ENCODE measurements at places on chromosomes 5 and 9.
A peak's percentile ranks its signal among the peaks of the same experiment; 100 is the strongest.

GRCh38 chr5:168159425-168159824 is 132.0 kb upstream of the WWC1 start:
- no peak for DNase-seq

DNA sequence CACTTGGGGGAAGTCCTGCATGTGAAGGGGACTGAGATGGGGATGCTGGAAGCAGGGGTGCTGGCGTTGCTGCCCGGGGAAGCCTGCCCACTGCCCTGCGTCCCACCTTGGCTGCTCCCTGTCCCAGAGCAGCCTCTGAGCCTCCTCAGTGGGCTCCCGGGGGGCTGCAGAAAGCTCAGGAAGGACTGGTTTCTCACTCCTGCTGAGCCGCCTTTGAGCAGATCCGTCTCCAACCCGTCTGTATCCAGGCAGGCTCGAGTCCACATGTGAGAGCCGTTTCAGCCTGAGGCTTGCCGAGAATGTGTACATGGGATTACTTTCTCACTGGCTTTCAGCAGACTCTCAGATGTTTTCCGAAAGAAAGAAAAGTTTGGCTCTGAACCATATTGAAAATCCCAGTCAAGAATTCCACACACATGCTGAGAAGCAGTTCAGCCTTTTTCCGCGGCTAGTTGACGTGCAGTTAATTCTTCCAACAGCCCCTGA is 95.3 kb upstream of the COL5A1 start:
- DNase-seq, result peak; percentile 73

DNA sequence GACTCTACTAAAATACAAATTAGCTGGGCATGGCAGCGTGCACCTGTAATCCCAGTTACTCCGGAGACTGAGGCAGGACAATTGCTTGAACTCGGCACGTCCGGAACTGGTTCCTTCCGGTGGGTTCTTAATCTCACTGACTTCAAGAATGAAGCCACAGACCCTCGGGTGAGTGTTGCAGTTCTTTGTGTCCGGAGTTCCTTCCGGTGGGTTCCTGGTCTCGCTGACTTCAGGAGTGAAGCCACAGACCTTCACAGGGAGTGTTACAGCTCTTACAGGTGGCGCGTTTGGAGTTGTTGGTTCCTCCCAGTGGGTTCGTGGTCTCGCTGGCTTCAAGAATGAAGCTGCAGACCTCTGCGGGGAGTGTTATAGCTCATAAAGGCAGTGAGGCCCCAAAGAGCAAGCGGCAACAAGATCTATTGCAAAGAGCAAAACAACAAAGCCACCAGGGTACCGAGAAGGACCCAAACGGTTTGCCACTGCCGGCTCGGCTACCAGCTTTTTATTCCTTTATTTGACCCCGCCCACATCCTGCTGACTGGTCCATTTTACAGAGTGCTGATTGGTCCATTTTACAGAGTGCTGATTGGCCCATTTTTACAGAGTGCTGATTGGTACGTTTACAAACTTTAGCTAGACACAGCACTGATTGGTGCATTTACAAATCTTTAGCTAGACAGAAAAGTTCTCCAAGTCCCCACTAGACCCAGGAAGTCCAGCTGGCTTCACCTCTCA is 28.6 kb upstream of the SLC6A19 start:
- DNase-seq, result no peak

GRCh38 chr5:68873198-68873597 is 220.6 kb upstream of the SLC30A5 start:
- DNase-seq, result no peak

DNA sequence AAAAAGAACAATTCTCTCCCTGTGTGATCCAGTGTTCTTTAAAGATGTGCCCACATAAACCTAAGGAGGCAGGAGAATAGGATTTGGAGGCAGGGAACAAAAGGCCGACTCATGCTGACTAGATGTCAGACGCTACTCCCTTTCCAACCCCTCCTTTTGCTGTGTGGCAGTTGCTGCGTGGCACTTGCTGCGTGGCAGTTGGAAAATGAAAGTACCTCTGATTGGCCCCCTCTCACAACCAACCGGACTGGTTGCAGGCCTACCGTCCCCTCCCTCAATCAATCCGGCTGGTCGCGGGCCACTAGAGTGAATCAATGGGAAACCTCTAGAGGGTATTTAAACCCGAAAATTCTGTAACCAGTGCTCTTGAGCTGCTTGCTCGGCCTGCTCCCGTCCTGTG is 551.0 kb downstream of the KIF4B start:
- no peak for DNase-seq

DNA sequence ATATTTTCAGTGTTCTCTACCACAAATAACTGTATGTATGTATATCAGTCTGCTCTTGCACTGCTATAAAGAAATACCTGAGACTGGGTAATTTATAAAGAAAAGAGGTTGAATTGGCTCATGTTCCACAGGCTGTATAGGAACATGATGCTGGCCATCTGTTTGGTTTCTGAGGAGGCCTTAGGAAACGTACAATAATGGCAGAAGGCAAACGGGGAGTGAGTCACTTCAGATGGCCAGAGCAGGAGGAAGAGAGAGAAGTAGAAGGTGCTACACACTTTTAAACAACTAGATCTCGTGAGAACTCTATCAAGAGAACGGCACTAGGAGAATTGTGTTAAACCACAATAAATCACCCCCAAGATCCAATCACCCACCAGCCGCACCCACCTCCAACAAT is 121.7 kb downstream of the ADAMTS6 start:
- DNase-seq, result peak; percentile 38

GRCh38 chr9:86454701-86455615 is 100.7 kb upstream of the TUT7 start:
- peak; percentile 14 for DNase-seq

GRCh38 chr9:121862371-121863332 is 211.2 kb downstream of the DAB2IP start:
- no peak for DNase-seq

DNA sequence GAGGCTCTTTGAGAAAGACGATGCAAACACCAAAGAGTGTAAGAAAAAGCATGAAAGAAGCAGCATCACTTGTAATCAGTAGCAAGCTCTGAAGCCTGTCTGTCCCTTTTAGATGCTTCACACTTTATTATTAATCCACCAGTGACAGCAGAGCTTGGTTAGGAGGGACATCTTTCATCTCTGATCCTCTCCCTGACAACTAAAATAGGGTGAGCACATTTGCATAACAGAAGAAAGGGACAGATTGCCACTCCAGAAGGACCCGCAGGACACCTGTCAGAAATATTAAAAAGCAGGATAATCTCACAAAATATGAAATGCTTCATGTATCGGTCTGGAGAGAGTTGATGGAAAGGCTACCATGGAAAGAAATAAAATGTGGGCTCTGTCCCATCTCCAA is 71.4 kb upstream of the MAP1B start:
- no peak for DNase-seq

DNA sequence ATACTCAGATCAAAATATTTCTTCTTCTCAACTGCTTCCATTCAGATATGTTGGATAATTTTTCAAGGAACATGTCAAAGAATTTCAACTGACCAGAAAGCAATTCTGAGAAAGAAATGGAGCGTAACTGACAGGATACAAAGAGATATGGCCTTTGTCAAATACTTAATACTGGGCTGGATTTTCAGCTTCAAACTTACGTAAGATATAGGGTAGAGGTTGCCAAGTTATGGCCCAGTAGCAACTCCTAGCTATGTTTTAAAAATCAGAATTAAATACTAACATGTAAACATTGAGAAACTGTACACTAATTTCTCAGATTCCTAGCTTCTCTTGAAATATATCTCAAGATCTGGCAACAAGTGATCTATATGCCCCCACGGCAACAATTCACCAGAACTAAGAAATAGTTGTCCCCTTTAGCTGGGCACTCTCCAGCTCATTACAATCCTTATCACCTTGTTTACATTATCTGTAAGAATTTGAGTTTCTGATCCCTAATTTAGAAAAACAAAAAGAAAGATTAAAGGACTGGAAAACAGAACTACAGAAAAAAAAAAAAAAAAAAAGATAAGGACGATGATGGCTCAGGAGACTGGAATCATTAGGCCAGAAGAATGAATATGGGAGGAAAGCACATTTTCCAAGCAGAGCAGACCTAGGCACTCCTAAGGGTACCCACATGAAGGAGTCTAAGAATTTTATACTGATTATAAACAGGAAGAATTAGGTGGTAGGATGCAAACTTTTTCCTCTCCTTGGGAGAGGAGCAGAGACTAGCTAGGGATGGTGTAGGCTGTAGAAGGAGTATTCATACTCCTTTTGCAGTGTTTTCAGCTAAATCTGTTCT is 23.0 kb downstream of the INIP start:
- peak; percentile 10 for DNase-seq

DNA sequence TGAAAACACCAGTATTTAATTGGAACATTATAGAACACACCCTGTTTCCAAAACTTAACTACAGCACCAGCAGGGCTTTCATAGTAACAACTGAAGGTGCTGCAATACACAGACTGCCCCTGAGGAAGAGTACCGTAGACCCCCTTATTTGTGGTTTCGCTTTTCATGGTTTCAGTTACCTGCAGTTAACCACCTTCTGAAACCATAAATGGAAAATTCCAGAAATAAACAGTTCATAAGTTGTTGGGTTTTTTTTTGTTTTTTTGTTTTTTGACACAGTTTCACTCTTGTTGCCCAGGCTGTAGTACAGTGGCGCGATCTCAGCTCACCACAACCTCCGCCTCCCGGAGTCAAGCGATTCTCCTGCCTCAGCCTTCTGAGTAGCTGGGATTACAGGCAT is 9.5 kb upstream of the GLDC start:
- DNase-seq, result no peak

DNA sequence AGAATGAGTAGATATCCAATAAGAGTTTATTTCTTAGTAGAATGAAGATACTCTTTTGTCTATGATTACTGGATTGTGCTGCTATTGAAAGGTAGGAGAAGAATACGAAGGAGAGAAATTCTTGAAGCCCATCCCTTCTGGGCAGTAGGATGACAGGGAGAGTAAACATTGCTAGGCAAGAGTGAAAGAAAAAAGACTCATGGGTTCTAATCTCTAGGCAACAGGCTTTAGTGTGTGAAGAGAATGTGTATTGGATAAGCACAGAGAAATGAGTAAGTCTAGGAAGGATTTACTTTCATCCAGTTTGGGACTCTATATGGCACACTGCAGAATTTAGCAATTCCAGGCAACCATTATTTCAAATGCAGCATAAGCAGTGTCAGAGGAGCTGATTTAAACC is 216.0 kb downstream of the GABRG2 start:
- DNase-seq, result no peak

GRCh38 chr5:16618138-16618897 is 1.5 kb upstream of the RETREG1 start:
- no peak for DNase-seq

GRCh38 chr5:146419696-146420095 is 27.4 kb upstream of the TCERG1 start:
- no peak for DNase-seq

GRCh38 chr5:60512117-60512516 is 187.8 kb downstream of the DEPDC1B start:
- DNase-seq, result no peak

GRCh38 chr5:45189481-45189880 is 380.7 kb downstream of the MRPS30 start:
- no peak for DNase-seq

- DNase-seq, result peak; percentile 39
Observed at GRCh38 chr9:71909887-71910649, 925 bp downstream of the ABHD17B start.

GRCh38 chr5:176162198-176162597 is 76.0 kb upstream of the SIMC1 start:
- DNase-seq, result no peak

DNA sequence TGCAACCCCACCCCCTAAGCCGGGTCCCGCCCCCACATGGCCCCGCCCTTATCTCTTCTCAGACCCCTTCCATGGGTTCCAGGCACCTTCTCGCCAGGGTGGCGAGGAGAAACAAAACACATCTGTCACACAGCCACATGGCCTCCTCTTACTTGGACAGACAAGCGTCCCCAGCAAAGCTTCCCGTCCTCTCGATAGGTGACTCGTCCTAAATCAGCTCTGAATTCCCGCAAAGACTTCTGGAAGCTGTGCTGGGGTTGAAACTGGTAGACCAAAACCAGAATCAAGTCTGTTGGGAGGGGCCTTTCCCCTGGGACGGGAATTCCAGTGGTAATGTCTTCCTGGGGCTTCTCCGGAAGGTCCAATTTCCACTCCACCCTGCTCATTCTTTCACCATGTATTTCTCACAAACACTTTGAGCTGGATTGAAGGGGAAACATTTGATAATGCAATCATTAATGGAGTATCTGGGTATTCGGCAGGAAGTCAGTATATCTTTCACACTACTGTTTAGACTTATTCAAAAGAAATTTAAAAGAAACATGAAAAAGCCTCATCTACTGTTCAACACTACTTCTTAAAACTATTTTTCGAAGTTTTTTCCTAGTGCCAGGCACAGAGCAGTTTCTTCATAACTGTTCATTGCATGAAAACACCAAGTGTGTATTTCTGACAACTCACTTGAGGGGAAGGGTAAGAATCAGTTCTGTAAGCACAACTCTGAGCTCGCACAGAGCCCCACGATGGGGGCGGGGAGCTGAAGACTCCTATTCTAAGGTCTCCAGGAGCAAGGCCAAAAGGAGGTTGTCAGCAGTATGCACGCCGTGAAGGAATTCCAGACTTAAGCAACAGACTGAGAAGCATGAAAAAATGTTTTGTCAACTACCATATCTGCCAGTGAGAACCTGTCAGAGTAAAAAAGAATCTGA is 644 bp upstream of the CTNNAL1 start:
- DNase-seq, result peak; percentile 87

DNA sequence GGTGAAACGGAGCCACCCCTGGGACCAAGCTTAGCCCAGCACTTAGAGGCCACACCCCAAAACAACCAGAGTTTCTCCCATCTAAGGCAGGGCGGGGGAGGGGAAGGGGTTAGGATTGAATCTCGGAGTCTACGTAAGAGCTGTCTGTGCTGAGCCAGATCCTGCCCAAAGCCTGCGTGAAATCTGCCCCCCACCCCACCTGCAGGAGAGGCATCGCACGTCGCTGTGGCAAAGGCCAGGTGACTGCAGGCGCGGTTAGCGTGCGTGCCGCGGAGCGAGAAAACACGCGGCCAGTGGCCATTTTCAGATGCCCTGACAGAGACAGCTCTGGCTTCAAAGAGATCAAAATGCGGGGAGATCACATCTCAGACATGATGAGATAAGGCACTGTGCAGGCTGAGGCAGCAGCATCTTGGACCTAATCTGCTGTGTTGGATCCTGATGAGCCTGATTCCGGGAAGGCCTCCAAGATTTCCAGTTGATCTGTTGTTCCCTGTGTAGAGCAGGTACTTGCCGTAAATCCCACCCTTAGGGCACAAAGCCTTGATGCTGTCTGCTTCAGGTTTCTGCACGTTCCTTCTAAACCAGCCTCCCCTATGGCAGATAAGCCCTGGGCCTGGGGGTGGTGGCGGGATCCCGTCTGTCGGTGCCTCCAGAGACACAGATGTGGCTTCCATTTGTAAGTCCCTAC is 2.5 kb upstream of the QSOX2 start:
- DNase-seq, result no peak

DNA sequence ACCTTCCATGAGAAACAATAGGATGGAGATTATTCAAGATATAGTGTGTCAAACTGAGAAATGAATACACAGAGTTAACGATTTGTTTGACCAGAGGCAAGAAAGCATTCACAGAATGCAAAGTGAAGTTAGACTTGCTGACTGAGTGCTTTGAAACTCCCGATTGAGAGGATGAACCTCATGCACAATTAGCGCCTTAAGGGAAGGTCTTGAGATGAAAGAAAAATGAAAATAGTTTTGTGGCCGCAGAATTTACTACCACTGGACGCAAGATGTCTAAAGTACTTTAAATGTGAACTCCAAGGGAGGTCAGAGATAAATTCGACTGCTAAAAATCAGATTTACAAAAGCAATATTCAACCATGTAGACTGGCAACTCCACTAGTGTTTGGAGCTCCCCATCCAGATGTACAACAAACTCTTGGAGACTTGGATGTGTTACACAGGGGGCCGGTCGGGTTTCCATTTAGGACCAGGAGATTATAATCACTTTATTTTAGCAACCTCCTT is 707 bp upstream of the RIMOC1 start:
- no peak for DNase-seq

- peak; percentile 100 for DNase-seq
Observed at GRCh38 chr5:59745415-59745863, 148.1 kb downstream of the PDE4D start.
